Activated T-helper 1 cell treated with anti-CD3 and anti-CD28 coated beads, Interleukin-12 subunit alpha, Interleukin-12 subunit beta, Interleukin-2, Interleukin-4 antibody, amounts not matched to agents 30 ng/mL and 10 ng/mL and 1 ng/mL, durations not matched to agents 14 hours and 24 hours and 36 hours (primary cell): ENCODE measurements at places on chromosomes 11 and 22.
A peak's percentile ranks its signal among the peaks of the same experiment; 100 is the strongest.

DNA sequence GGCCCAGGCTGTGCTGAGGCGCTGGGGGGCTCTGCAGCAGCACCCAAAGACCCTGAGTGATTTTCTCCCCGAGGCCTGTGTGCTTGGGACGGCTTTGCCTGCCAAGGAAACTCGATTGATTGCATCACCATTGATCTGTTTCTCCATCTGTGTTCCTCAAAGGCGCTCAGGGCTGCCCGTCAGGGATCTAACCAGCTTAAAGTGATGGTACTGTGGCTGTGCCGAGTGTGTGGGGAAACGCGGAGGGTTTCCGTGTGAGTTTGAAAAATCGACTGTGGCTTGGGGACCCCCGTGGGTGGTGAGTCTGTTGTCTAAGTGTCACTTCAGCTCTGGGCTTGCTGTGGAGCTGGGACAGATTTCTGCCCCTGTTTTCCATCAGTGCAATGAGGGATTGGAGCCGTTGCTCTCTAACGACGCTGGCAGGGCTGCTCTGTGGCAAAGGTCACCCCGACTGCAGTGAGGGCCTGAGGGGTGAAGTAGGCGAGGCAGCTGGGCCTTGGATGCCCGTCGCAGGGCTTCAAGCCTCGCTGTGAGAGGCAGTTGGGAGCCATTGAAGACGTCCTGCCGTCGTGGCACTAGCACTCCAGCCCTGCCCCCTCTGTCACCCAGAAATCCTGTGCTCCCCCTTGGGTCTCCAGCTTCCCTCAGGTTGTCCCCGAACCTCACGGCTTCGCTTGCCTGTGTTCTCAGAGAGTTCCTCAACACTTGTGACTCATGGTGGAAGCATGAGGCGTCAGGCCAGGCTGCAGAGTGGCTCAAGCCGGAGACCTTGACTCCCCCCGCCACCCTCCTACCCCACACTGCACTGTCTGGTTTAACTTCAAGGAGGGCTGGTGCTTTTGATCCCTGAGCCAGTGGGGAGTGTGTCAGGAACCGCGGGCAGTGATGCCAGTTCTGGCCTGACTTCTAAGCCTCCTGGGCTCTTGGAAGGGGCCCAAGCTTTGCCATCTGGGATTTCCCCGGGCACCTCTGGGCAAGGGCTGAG lies 21.8 kb downstream of the CACNA1I start:
- peaks cover 18% of the 10 kb centered on the region for H3K27me3 ChIP-seq
- no peak for DNase-seq
- no peaks in the 10 kb centered on the region for H3K4me1 ChIP-seq

DNA sequence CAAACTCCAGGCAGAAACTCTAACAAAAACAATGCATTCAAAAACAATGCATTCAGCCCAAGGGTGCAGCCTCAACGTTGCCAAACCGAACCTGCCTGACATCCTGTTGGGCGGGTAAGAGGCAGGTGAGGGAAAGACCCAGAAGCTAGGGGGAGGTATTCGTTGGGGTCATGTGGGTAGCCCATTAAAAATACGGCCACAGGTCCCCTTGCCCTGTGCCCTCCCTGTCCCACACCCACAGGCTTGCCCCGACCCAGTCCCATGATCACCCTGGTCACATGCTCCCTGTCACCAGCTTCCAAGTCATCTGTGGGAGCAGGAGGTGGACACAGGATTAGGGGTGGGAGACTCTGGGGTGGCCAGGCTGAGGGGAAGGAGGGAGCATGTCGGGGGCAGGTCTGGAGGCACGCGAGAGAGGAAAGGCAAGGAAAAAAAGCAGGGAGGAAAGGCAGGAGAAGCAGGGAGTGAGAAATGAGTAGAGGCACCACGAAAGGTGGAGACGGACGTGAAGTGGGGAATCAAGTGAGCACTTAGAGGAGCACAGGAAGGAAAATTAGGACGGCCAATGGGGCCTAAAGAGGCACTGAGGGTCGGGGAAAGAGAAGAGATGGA lies 683 bp downstream of the PLA2G6 start:
- H3K36me3 ChIP-seq, result peaks cover 6% of the 10 kb centered on the region
- H3K27me3 ChIP-seq, result peaks cover 6% of the 10 kb centered on the region
- H3K4me3 ChIP-seq, result peak overlapping the region; percentile 89
- H3K27ac ChIP-seq, result peak overlapping the region; percentile 95
- H3K4me1 ChIP-seq, result peaks cover 55% of the 10 kb centered on the region
- peak; percentile 31 for DNase-seq

DNA sequence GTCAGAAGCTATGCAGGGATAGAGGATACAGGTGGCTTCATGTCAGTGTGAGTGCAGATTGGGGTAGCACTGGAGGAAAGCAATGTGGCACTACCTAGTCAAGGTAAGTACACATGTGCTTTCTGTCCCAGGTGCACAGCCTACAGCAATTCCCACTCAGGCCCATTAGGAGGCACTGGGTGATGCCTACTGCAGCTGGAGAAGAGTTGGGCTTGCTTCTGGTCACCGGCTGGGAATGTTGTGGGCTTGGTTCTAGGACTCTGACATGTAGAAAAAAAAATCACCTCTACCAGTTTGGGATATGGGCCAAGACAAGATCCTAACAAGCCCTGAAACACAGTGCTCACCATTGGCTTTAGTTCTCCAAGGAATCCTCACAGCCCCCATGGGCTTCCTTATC lies 69.7 kb downstream of the TENM4 start:
- no peaks in the 10 kb centered on the region for H3K36me3 ChIP-seq
- H3K27ac ChIP-seq, result no peak overlapping the region
- no peak for DNase-seq

- H3K27ac ChIP-seq, result no peak overlapping the region
- no peak overlapping the region for H3K4me3 ChIP-seq
- peaks cover 8% of the 10 kb centered on the region for H3K4me1 ChIP-seq
- no peaks in the 10 kb centered on the region for H3K36me3 ChIP-seq
- H3K27me3 ChIP-seq, result peaks cover 6% of the 10 kb centered on the region
- no peak for DNase-seq
Measured at GRCh38 chr11:74696939-74697675, 34.1 kb downstream of the CHRDL2 start.

- H3K27ac ChIP-seq, result no peak overlapping the region
- H3K36me3 ChIP-seq, result no peaks in the 10 kb centered on the region
- H3K4me1 ChIP-seq, result no peaks in the 10 kb centered on the region
- DNase-seq, result no peak
Measured at GRCh38 chr11:106904826-106905225, 113.5 kb downstream of the GUCY1A2 start.

DNA sequence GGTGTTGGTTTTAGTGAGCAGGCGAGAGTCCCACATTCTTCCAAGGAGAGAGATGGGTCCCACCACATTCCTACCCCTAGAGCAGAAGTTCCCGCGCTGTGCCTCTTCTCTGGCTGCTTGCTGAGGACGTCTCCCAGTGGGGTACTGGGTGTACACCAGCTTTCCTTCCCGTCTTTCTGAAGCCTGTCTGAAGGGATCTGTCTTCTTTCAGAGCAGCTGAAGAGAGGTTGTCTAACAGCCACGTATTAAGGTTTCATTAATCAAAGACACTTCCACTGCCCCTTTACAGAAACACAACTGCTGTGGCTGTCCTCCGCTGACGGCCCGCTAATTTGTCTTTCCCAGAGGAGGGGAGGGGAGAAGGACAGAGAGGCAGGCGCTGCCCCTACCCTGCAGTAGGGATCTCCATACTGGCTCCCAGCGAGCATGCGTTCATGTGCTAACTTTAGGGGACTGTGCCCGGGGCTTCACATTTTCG lies 56.0 kb downstream of the ZBTB16 start:
- peaks cover 35% of the 10 kb centered on the region for H3K27me3 ChIP-seq
- no peak overlapping the region for H3K27ac ChIP-seq
- DNase-seq, result no peak

DNA sequence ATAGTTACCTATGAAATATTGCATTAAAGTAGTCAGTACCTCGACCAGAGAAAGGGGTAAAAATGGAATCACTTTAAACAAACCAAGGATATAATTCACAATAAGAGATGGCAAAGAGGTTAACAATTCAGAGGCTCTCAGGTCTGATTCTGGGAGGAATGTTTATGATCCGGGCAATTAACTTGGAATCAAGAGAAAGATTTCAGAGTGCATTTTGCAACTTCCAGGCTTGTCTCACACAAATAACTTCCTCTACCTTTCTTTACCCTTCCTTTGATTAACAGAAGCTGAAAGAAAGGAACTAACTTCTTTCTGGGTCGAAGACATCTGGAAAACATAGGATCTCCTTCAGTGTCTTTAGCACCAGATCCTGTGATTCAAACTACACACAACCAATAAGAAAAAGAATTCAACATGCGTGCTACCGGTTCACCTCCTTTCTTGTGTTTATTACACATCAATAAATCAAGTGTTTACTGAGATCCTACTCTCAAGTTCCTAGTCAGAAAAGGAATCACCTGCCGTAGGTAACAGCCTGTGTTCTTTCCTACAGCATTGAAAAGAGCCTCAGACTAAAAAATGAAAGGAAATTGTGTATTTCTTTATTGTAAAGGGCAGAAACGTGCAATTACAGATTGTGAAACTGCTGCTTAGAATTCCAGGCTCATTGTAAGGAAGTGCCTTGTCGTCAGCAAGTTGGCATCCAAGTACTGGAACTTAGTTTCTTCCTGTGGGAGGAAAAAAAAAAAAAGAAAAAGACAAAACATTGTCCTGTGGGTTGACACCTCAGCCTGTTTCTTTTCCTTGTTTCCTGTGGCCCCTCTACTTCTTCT lies 29.5 kb downstream of the CARD18 start:
- no peaks in the 10 kb centered on the region for H3K36me3 ChIP-seq
- H3K4me1 ChIP-seq, result peaks cover 20% of the 10 kb centered on the region
- peaks cover 11% of the 10 kb centered on the region for H3K27me3 ChIP-seq
- no peak overlapping the region for H3K4me3 ChIP-seq
- H3K27ac ChIP-seq, result no peak overlapping the region

DNA sequence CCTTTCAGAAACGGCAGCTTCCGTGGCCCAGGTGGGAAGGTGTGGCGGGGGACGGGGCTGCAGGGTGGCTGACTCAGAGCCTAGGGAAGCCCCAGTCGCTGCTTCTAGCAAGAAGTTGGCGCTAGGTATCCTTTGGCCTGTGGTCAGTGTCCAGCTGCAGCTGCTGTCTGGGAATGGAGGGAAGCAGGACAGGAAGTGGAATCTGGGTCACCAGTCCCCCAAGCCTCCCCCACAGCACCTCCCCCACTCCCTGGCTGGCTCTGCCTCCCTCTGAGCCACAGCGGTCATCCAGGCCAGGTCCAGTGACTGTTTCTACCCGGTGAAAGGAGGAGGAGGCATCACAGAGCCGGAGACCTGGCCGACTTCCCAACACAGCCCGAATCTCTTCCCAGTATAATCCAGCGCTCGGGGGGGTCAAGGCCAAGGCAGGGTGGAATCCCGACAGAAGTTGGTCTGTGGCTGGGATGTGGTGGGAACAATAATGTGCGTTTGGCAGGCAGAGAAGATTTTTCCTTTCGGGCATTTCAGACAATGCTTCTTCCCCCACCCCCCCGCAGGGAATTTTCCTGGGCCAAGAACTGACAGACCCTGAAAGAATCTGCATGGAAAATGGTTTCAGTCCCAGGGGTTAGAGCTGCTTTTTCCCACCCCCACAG lies 45.1 kb downstream of the C11orf96 start:
- no peak for DNase-seq
- no peaks in the 10 kb centered on the region for H3K36me3 ChIP-seq
- no peaks in the 10 kb centered on the region for H3K4me1 ChIP-seq

GRCh38 chr11:25159341-25159740 lies 662.5 kb downstream of the LUZP2 start:
- no peaks in the 10 kb centered on the region for H3K4me1 ChIP-seq
- H3K27ac ChIP-seq, result no peak overlapping the region
- H3K4me3 ChIP-seq, result no peak overlapping the region
- no peaks in the 10 kb centered on the region for H3K27me3 ChIP-seq
- DNase-seq, result no peak

DNA sequence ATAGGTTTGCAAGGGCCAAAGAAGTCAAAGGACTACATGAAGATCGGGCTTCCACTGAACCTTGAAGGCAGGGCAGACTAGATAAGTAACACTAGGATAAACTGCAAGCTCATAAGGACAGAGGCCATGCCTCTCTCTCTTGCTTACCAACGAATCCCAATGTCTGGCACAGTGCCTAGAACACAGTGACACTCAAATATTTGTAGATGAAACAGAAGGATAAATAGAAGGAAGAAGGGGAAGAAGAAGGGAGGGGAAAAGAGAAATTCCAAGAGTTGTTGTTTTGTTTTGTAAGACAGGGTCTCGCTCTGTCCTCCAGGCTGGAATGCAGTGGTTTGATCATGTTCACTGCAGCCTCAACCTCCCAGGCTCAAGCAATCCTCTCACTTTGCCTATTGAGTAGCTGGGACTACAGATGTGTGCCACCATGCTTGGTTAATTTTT lies 26.9 kb downstream of the SIK3 start:
- H3K27me3 ChIP-seq, result no peaks in the 10 kb centered on the region
- H3K27ac ChIP-seq, result peak overlapping the region; percentile 20
- DNase-seq, result no peak
- no peak overlapping the region for H3K4me3 ChIP-seq
- peaks cover 9% of the 10 kb centered on the region for H3K36me3 ChIP-seq

GRCh38 chr22:39423976-39424375 lies 24.4 kb downstream of the TAB1 start:
- H3K27me3 ChIP-seq, result no peaks in the 10 kb centered on the region
- H3K4me3 ChIP-seq, result no peak overlapping the region
- no peak overlapping the region for H3K27ac ChIP-seq
- H3K4me1 ChIP-seq, result no peaks in the 10 kb centered on the region

GRCh38 chr22:29268511-29269229 lies 602 bp downstream of the EWSR1 start:
- peaks cover 57% of the 10 kb centered on the region for H3K4me1 ChIP-seq
- DNase-seq, result peak; percentile 35
- peak overlapping the region; percentile 96 for H3K4me3 ChIP-seq
- H3K27me3 ChIP-seq, result no peaks in the 10 kb centered on the region
- peaks cover 55% of the 10 kb centered on the region for H3K36me3 ChIP-seq

DNA sequence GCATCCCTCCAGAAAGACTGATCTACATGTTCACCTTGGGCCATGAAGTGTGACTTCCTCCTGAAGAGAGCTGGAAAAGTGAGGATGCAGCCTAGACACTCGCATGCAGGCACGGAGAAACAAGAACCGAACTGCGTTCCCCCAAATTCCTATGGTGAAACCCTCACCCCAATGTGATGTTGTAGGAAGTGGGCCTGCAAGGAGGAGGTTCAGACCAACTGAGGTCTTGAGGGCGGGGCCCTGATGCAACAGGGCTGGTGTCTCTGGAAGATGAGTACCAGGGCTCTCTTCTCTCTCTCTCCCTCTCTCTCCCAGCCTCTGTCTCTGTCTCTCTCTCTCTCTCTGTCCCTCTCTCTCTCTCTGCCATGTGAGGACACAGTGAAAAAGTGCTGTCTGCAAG lies 501.1 kb downstream of the BRD1 start:
- H3K36me3 ChIP-seq, result no peaks in the 10 kb centered on the region
- no peaks in the 10 kb centered on the region for H3K4me1 ChIP-seq
- DNase-seq, result no peak
- H3K27me3 ChIP-seq, result no peaks in the 10 kb centered on the region
- H3K27ac ChIP-seq, result no peak overlapping the region
- no peak overlapping the region for H3K4me3 ChIP-seq

GRCh38 chr11:116164843-116165242 lies 607.9 kb downstream of the BUD13 start:
- H3K4me3 ChIP-seq, result no peak overlapping the region
- no peak for DNase-seq
- peaks cover 5% of the 10 kb centered on the region for H3K27me3 ChIP-seq
- no peak overlapping the region for H3K27ac ChIP-seq
